ENCODE measurements at places on chromosomes 5 and 9.

DNA sequence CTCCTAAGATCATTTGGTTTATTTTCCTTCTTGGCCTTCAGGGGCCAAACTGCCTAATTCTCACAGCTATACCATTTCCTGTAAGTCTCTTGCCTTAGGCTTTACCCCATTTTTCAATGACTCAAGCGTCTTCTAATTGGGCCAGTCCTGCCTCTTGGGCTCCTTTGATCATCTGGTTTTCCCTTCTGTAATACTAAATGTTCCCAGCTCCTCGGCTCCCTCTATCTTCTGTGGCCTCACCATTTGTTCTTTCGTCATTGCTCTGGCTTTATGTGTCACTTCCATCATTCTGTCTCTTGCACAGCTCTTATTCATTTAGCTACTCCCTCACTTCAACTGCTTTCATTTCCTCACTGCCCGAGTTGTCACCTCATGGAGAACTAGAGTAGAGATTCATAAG is 14.5 kb upstream of the SPINK7 start:
- no peak for DNase-seq

- DNase-seq = no peak
These were observed 5.6 kb downstream of the PTCD2 start for GRCh38 chr5:72325566-72326305.

DNA sequence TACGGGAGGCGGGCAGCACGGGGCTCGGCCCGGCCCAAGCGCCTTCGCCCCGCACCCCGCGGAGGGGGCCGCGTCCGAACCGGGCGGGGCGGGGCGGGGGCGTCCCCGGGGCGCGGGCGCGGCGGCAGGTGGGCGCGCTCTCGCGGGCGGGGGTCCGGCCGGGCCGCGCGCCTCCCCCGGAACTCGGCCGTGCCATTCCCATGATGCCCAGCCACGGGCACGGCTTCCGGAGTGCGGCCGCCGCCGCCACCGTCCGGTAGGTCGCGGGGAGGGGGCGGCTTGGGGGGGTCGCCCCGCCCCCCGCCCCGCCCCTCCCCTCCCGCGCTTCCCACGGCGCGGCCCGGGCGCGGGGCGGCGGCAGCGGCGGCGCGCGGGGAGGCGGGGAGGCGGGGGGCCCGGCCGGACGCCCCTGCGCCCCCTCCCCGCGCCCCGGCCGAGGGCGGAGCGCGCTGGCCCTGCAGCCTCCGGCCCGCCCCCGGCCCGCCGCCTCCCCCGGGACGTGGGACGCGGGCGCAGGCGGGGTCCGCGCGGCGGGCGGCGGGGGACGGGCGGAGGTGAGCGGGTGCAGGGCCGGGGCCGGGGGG is at the start of gene PPP1R26:
Gene PPP1R26 (plus strand): TSS at position 314 of the 584 bp plus-strand sequence. CDS start 4,729 bp downstream, outside the sequence.
- DNase-seq = no peak

- no peak for DNase-seq
These were observed 365.1 kb upstream of the TRPC7 start for GRCh38 chr5:136730426-136730825.

DNA sequence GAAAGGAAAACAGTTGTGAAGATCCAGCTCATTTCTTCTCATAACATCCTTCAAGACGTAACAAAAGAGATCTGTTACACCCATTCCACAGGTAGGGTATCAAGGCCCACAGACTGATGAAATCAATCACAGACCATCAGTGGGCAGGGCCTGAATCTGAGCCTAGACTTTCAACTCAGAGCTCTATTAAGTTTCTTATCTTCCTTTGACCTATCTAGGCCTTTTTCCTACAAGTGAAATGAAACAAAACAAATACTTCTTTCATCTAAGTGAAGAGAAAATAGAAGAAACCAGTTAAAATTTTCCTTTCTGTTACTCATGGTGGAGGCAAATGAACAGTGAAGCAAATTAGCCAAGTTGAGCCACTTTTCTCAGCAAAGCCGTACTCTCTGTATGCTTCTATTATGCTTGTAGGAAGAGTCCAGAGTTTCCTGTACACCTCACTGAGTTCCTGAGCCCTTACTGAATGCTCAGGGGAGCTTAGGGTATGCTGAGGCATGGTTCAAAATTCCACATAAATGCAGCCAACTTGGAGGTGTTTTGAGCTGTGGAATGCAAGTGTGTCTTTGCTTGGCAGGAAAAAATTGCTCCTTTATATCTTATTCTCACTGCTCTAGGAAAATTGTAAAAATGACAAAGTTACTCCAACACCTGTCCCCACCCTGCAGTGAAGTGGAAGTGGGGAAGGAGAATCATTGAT is 91.9 kb downstream of the FEM1C start:
- no peak for DNase-seq

GRCh38 chr5:33994845-33995244 is 10.4 kb upstream of the SLC45A2 start:
- DNase-seq = no peak

- no peak for DNase-seq
These were observed 344.9 kb downstream of the ARL15 start for GRCh38 chr5:53965459-53965858.

DNA sequence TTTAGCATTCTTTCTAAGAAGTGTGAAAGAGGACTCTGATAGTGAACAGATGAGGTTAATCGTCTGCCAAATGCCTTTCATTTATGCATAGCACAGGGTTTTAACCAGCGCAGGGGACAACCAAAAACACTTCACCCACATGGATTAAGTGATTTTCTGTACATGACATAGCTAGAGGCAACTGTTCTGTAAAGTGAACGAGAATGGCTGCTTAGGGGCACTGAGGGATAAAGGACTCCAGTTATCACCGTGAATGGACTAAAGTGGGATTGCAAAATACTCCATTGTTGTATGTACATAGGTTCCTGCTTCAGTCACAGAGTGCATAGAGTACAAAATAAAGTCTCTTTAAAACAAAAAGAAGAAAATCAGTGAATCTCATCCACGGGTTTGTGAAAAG is 456.8 kb downstream of the DMAC1 start:
- DNase-seq = no peak

GRCh38 chr9:76419782-76420380 is 25.7 kb upstream of the RFK start:
- DNase-seq = no peak
